ENCODE measurements at places on chromosomes 4 and X.

- DNase-seq: peak; percentile 87
Measured at GRCh38 chrX:54357414-54358377, at the start of gene WNK3. Gene WNK3 (minus strand): TSS chrX:54358046.

DNA sequence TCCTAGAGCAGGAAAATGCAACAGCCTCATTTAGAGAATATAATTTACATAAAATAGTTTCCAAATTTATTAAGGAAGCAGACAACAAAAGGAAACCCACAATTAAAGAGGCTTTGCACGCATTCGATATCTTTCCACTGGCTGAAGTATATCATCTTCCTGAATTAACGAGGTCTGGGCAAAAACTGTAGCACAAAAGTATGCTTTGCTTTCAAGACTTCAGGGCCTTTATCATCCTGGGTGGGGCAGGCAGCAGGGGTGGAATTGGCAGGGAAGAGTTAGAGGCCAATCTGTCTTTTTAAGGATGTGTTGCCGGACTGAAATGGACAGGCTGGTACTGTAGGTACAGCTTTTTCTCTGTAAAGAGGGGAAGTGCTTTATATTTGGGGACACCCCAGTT lies 17.0 kb upstream of the STX18 start:
- no peak for DNase-seq

- DNase-seq: peak; percentile 83
Measured at GRCh38 chr4:82044141-82044993, 329.4 kb downstream of the HNRNPD start.

DNA sequence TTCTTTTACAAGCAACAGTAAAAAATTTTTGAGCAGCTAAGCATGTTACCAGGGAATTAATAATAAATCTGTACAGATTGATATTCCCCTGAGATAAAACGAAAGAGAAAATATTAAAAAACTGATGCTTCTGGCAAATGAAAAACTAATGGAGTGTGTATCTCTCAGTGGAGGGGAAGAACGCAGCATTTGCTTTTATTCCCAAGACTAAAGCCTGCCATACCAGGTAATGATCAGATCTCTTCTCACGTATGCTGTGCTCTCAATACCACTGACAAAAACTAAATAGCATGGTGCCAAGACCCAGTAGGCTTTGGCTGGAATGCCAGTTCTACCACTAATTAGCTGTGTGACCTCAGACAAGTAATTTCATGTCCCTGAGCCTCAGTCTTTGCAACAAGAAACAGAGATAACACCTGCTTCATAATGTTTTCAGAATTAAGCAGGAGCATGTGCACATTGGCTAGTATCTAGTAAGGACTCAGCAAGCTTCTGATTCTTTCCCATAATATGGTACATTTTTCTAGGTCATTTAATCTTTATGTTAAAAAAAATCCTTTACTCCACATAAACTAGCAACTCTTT lies 179.6 kb downstream of the CENPC start:
- DNase-seq: no peak

GRCh38 chr4:26935397-26935796 lies 74.8 kb downstream of the STIM2 start:
- DNase-seq: no peak
